Left lobe of liver (tissue), 2 donors: ENCODE measurements at places on chromosomes 3 and 15. TPM values are rescaled to one million over a fixed set of nuclear protein-coding genes. Genes with fewer than 3 reads are reported as not detected.

IL17RD gene
- 0.13 TPM for total RNA-seq

NCEH1 gene
- total RNA-seq, result 1.9 TPM

GRCh38 chr15:58566029-58566428 lies 134.2 kb downstream of the LIPC start:
- DNase-seq, result no peak

DNA sequence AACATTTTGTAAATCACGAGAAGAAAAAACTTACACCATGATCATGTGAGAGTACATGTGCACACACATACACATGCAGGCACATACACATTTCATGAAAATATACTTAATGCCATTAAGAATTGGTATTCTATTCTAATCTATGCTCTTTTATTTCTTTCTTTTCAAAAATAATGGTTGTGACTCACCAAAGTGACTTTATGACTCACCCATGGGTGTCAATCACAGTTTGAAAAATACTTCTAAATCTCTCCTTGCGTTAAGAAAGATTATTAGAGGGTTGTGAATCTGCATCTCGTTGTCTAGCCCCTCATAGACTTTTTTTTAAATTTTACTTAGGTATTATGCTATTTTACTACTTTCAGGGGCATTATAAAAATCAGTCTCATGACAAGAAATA lies 254.2 kb downstream of the TUSC7 start:
- DNase-seq, result no peak

DNA sequence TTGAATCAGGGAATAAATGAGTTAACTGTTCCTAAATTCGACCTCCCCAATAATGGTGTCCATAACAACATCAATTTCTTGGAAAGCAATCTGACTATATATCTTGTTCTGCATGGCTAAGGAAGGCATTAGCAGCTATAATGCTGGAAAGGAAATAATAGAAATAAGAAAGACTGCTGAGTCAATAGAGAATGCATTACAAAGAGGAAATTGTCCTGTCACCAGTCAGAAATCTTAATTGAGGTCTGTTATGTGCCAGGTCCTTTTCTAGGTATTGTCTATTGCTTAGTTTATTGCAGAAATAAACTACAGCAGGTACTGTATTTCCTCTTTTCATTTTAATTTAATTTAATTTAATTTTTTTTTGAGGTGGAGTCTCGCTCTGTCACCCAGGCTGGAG lies 5.9 kb upstream of the PPP1R2 start:
- no peak for DNase-seq

- DNase-seq, result no peak
Observed at GRCh38 chr15:73955326-73955725, 29.1 kb downstream of the LOXL1 start.
